CD8-positive, alpha-beta memory T cell (primary cell): ENCODE measurements at places on chromosomes 6 and 20. TPM values are rescaled to one million over a fixed set of nuclear protein-coding genes. Genes with fewer than 3 reads are reported as not detected.

ACTL10 gene
- 4.6 TPM for total RNA-seq

TBX18 gene
- not detected for total RNA-seq

HLA-DMB gene
- 5.3 TPM for total RNA-seq

DNA sequence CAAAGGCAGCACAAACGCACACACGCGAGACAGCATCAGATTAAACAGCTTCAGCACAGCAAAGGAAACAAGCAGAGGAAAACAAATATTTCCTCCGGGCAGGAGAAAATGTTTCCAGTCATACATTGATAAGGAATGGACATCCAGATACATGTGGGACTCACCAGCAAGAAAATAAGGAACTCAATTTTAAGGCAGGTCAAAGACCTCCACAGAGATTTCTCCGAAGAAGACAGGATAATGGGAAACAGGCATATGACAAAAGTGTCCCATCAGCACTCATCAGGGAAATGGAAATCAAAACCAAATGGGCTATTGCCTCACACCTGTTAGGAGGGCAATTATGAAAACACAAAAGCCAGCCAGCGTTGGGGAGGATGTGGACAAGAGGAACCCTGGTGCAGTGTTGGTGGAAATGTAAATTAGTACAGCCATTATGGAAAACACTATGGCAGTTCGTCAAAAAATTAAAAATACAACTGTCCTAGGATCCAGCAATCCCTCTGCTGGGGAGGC is 9.7 kb upstream of the SLCO4A1 start:
- no peak overlapping the region for H3K4me3 ChIP-seq
- H3K36me3 ChIP-seq = no peaks in the 10 kb centered on the region
- H3K27ac ChIP-seq = no peak overlapping the region
- no peak for DNase-seq

DNA sequence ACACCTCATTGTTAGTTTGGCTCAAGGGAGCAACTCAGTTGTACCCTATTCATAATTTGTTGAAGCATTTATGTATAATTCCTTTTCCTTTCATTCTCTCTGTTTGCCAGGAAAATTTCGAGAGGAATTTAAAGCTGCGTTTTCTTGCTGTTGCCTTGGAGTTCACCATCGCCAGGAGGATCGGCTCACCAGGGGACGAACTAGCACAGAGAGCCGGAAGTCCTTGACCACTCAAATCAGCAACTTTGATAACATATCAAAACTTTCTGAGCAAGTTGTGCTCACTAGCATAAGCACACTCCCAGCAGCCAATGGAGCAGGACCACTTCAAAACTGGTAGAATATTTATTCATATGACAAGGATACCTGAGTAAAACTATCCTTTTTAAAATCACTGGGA is 45.2 kb upstream of the GFRAL start:
- H3K27me3 ChIP-seq = no peaks in the 10 kb centered on the region
- no peak for DNase-seq
- H3K4me3 ChIP-seq = no peak overlapping the region
- H3K27ac ChIP-seq = no peak overlapping the region
- no peaks in the 10 kb centered on the region for H3K36me3 ChIP-seq

DNA sequence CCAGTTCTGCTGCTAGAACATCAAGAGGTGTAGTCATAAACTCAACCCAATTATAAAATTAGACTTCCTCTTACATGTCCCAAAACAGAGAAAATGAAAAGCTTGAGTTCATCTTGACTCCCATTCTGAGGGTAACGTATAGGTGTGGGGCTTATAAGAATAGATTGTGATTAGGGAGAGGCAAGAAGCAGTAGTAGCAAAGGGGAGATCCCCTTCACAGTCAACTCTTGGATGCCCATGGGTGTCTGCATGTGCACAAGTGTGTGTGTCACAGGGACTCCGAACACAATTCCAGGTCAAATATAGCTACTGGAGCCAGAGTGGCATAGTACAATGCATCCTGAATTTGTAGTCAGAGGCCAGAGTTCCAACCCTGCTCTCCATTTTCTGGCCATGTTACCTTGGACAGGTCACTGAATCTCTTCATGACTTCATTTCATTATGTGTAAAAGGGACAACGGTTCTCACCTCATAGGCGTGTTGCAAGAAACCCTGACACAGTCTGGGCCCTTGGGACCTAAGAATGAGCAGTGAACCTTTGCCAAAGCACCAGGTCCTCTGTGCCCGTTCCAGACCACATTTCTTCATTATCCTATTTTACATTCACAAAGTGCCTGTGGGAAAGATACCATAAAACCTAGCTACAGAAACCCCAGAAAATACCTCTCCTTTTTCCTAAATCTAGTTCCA is 11.8 kb downstream of the GSTA4 start:
- H3K27me3 ChIP-seq = no peaks in the 10 kb centered on the region
- no peak overlapping the region for H3K27ac ChIP-seq
- no peak for DNase-seq
- H3K4me1 ChIP-seq = peaks cover 30% of the 10 kb centered on the region
- no peak overlapping the region for H3K4me3 ChIP-seq

GRCh38 chr20:53852014-53852413 is 218.4 kb downstream of the BCAS1 start:
- no peak overlapping the region for H3K4me3 ChIP-seq
- H3K4me1 ChIP-seq = peaks cover 27% of the 10 kb centered on the region
- H3K36me3 ChIP-seq = no peaks in the 10 kb centered on the region
- H3K27me3 ChIP-seq = no peaks in the 10 kb centered on the region
- no peak for DNase-seq

DNA sequence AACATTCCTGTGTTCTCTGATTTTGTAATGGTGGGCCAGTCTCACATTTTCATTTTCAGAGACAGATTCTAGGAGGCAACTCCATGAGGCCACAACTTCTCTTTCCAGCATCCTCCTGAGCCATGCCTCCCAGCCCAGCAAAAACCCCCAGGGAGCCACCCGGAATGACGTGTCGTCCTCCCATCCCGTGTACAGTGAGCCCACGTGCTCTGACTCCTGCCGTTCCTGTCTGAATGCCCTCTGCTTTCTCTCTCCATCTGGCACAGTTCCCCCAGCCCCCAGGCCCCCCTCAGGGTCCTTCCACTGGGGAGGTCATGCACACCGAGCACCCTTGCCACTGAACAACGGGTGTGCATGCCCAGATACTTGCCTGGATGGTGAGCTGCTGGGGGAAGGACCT is 38.0 kb downstream of the C20orf203 start:
- H3K27ac ChIP-seq = no peak overlapping the region
- no peaks in the 10 kb centered on the region for H3K27me3 ChIP-seq
- no peaks in the 10 kb centered on the region for H3K36me3 ChIP-seq
- no peak overlapping the region for H3K4me3 ChIP-seq
